ENCODE measurements at places on chromosomes 1 and 21. TPM values are rescaled to one million over a fixed set of nuclear protein-coding genes. Genes with fewer than 3 reads are reported as not detected.

Gene SHC1
- 43.0 TPM for total RNA-seq

DNA sequence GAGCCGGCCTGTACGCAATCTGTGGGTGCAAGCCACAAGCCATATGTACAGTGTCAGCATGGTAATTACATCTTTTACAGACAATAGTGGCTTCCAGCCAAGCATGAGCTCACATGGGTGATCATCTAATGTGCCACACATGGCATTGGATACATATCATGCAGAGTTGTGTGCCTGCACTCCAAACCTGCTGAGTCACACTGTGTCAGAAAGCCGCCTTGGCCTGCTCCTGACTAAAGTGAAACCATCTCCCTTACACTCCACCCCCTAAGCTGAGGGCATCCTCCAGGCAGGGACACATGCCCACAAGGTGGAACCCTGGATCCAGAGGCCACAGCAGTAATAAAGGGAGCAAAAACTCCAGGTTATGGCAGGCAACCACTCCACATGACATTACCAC lies 72.5 kb downstream of the KCNT2 start:
- DNase-seq = no peak

DNA sequence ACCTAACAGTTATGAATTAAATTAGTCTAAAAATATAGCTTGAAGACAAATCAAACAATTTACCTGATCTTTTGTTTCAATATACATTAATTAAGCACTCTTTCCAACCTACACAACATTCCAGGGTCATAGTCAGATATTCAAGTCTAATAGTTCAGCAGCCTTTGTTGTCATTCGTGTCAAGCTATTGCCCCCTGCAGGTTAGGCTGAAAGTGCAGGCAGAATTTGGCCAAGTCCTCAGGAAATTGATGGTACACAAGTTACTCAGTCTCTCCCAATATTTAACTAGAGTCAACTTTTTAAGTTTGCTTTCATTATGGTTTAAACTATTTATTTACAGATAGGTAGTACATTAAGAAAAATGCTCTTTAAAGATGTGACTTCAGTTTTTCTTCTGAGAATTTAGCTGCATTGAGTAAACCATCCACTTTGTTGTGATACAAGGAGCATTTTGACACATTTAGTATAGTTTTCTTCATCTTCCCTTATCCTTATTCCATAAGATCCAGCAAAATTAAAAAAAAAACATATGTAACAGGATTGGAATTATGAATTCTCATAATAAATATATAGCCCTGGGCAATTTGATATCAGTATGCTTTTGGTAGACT lies 130.3 kb upstream of the DPYD start:
- peak; percentile 45 for DNase-seq

GRCh38 chr1:26694638-26695355 lies 1.0 kb upstream of the ARID1A start:
- DNase-seq = no peak

DNA sequence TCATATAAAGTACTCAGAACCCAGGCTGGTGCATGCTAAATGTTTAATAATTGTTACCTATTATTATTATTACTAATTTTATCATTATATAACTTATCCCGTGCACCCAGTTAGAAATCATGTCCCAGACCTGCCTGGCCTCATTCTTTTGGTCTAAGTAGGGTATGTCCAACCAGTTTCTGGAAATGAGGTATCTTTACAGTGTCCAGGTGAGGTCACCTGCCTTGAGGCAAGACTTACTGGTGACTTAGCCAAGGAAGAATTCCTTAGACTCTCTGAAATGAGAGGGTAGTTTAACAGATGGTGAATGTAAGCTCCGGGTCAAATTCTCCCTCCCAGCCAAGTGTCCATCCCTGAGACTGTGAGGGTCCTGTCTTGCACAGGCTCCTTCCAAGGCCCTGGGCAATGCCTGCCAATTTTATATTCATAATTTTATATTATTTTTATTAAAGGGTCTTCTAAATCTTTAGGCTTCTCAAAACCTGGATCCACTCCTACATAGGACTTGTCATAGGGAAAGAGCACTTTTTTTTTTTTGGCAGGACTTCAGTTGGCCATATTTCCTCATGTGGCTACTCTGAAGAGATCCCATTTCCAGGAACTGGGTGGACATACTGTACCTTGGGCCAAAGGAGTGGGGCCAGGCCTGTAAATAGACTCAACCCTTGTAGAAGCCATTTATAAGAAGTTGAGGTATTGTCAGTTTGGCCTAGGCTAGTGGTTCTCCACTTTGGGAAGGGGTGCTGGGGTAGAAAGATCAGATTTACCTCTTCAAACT lies 96.7 kb upstream of the KCNA3 start:
- no peak for DNase-seq

DNA sequence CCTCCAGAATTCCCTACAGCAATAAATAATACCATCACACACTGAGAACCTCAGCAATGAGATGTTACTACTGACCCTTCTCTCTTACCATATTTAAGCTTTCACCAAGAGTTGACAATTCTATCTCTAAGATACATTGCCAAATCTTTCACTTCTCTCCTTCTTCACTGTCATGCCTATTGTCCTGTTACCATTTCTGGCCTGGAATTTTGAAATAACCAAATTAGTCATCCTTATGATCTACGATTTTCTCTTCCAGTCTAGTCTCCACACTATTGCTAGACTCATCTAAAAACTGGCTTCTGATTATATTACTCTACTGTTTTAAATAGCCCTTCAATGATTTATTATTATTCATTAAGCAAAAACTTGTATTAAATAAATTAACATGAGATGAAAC lies 656.1 kb upstream of the ADGRL4 start:
- DNase-seq = no peak

- DNase-seq = no peak
Measured at GRCh38 chr1:152795686-152796085, 835 bp upstream of the LCE1D start.

- no peak for DNase-seq
Measured at GRCh38 chr1:22712502-22713271, 2.0 kb downstream of the EPHB2 start.

- DNase-seq = no peak
Measured at GRCh38 chr1:208054485-208054884, 143.6 kb upstream of the CD34 start.

DNA sequence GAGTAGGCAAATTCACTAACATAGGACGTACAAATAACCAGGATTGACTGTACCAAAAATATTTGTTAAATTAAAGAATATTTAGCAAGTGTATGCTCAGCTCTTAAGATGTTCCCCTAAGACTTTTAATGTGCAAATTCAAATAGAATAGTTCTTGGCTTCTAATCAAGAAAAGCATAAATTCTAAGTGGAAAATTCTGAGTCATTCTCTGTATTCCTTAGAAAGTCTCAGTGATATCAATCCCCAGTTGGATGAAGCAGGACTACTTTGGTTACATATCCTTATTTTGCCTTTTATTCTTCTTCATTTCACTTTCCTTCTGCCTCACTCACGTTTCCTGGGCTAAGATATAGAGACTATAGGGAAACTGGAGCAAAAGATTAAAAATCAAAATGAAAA lies 130.2 kb downstream of the IFI44 start:
- no peak for DNase-seq

GRCh38 chr1:72526926-72527325 lies 244.6 kb upstream of the NEGR1 start:
- no peak for DNase-seq

DNA sequence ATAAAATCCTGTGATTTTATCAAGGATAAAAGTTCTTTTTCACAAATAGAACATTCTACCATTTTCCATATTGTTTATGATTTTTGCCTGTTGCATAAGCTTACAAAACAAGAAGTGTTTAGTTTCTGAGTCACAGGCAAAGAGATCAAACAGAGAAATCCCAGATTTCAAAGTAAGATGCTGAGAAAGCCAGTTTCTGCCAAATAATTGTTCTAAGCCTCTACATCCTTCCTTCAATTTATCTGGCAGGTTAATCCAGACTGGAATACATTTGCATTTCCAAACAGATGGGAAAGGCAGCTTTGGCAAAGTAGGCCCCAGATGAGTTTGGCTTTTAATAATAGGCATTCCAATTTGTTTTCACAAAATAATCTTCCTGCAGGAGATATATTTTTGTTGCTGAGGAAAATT lies 2.5 kb downstream of the SLC1A7 start:
- no peak for DNase-seq

- no peak for DNase-seq
Measured at GRCh38 chr1:197435224-197435623, 167.2 kb downstream of the CRB1 start.

GRCh38 chr1:230113593-230114236 lies 46.7 kb downstream of the GALNT2 start:
- no peak for DNase-seq

DNA sequence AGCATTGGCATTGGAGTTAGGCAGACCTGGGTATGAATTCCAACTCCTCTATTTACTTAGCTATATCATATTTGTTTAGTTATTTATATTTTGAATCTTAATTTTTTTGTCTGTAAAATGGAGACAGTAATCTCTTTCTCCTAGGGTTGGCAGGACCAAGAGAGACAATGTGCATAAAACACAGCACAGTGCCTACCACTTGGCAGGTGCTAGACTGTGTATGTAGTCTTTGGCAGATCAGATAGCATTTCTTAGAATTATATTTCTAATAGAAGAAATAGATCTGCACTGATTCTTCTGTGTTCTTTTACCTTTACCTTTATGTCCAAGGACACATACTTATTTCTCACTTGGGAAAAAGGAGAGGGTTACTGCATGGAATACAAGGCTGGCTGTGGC lies 177.2 kb downstream of the GIPC2 start:
- DNase-seq = no peak

- no peak for DNase-seq
Measured at GRCh38 chr1:50681931-50682330, 258.7 kb upstream of the DMRTA2 start.

- no peak for DNase-seq
Measured at GRCh38 chr1:29364101-29364678, 127.9 kb downstream of the PTPRU start.

DNA sequence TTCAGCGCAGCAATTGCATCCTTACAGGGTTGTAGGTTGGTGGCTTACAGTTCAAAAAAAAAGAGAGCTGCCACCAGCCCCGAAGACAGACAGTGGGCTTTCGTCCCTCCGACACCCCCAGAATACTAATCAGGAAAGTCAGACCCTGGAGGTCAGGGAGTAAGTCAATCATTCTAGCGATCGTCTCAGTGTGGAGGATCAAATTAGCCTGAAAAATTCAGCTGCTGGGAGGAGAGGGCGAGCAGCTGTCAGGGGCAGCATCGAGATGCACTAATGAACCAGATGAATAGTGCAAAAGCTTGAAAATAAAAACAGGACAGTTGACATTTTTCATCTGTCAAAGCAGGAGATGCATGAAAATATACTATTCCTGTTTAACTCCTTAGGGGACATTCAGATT lies 138.4 kb downstream of the NEK7 start:
- DNase-seq = no peak
